ENCODE measurements at places on chromosomes 4 and X. TPM values are rescaled to one million over a fixed set of nuclear protein-coding genes. Genes with fewer than 3 reads are reported as not detected.

The NAP1L2 gene
- total RNA-seq, result 1.1 TPM

The TRIM60 gene
- not detected for total RNA-seq

The NHS gene
- 0.36 TPM for total RNA-seq

The TKTL2 gene
- total RNA-seq, result not detected

DNA sequence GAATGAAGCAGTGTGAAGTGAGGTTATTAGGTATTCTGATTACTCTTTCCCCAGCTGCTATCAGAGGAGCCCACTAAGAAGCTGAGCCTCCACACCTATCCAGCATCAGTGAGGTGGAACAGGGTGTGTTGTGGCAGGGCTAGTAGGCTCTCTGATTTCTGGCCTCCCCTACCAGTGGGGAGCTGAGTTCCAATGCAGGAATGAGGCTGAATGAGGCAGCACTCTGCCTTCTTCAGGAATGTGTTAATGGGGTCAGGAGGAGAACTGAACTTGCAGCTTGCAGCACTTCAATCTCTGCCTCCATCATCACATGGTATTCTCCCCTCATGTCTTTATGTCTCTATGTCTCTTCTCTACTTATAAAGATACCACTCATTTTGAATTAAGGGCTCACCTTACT, 26.9 kb downstream of the SOX3 start:
- no peak for DNase-seq

- no peak for DNase-seq
Observed at GRCh38 chr4:60948008-60948407, 252.1 kb upstream of the ADGRL3 start.

- no peak for DNase-seq
Observed at GRCh38 chrX:135330706-135331105, 21.4 kb downstream of the ETDC start.

DNA sequence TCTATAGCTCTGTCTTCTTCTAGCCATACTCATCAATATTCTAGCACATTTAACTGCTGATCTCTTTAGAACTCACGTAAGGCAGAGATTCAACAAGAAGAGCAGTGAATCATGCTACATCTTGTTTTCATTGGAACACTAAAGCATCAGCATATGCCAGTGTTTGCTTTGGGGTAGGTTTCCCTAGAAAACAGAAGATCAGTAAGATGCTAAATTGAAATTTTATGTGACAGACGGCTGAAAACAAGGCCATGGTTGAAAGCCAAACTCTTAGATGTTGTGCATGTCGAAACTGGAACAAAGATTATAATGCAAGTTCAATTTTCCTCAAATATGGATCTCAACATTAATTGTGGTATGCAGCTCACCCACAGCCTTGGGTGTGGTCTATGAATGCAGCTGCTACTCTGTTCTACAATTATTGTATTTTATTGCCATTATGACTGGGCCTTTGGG, 107.6 kb downstream of the PDLIM5 start:
- DNase-seq, result no peak

DNA sequence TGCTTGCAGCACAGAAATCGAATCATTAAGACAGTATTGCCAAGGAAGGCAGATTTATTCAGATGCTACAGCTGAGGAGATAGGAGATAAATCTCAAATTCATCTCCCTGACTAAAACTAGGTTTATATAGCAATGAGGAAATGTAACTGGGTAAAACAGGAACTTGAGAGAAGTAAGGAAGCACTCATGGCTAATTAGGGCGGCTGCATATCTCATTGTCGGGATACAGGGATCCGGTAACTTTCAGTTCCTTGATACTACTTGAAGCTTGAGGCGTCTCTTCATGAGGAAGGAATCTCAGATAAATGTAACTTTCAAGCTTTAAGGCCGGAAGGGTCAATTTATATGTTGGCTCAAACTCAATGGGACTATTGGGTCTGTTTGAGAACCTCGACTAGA, 129.2 kb upstream of the WDR1 start:
- no peak for DNase-seq

GRCh38 chr4:150859453-150859852, 155.6 kb downstream of the LRBA start:
- DNase-seq, result no peak

- no peak for DNase-seq
Observed at GRCh38 chr4:156638334-156638733, 333.3 kb downstream of the PDGFC start.

GRCh38 chr4:152165146-152165545, 370.7 kb downstream of the FBXW7 start:
- no peak for DNase-seq
